ENCODE measurements at places on chromosomes 7 and 10.

DNA sequence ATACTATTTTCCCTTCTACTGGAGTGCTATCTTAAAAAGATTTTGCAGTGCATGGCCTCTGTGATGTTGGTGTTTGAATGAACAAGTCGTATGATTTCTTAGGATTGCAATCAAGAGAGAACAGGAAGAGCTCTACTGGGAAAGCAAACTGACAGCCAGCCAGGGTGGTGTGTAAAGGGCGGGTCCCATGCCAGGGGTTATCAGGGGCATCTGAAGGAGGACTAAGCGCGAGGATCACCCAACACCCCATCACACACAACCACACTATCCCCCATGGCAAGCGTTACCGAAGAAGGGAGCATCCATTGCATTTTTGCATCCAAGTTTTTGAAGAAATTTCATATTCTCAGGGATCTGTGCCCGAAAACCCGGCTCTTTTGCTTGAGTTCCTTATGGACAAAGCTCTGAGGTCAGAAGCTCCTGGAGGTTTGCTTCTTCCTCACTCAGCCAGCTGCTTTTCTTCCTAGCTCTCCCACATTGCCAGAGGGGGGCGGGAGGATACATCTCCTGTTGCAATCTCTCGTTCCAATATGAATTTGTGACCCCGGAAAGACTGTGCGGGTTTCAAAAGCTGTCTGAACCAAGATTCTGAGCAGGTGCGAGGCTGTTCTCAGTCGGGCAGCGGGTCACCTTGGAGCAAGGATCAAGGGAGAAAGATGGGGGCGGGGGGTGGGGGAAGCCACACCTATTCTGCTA, 5.2 kb downstream of the NEUROD6 start:
- no peak for DNase-seq

GRCh38 chr7:17521437-17521836, 223.0 kb downstream of the AHR start:
- DNase-seq, result no peak

GRCh38 chr10:79349072-79349491, 1.8 kb downstream of the PPIF start:
- DNase-seq, result no peak

DNA sequence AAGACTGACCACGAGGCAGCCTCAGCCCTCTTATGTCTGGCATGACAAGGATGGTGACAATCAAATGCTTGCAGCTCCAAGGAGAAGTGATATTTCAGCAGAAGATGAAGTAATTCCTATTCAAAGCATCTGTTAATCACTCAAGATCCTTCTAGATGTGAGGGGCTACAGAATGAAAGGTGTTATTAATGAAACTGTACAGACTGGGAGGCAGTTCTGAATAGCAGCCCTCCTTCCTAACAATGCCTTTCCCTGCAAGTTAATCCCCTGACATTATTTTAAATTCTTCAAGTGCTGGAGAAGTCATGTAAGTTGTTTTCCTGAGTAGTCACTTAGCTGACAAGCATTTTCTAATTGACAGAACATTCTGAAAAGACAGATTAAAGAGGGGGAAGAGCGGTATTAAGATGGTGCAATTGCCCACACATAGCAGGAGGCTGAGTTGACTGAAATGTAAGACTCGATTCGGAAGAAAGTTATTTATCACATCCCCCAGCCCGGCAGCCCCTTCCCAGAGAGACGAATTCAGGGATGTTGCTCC, 300.8 kb downstream of the GRID1 start:
- no peak for DNase-seq

- no peak for DNase-seq
Measured at GRCh38 chr7:32536585-32536984, 41.3 kb downstream of the AVL9 start.
